GM13977 (cell line): ENCODE measurements at places on chromosomes 12 and 14.

DNA sequence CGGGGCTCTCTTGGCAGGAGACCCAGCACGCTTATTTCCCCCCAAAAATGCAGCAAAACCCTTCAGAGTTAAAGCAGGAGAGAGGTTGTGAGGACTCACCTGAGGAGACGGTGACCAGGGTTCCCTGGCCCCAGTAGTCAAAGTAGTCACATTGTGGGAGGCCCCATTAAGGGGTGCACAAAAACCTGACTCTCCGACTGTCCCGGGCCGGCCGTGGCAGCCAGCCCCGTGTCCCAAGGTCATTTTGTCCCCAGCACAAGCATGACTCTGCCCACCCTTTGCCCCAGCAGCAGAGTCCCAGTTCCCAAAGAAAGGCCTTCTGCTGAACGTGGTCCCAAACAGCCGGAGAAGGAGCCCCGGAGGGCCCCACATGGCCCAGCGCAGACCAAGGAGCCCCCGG, 337.7 kb downstream of the TMEM121 start:
- no peak for DNase-seq

DNA sequence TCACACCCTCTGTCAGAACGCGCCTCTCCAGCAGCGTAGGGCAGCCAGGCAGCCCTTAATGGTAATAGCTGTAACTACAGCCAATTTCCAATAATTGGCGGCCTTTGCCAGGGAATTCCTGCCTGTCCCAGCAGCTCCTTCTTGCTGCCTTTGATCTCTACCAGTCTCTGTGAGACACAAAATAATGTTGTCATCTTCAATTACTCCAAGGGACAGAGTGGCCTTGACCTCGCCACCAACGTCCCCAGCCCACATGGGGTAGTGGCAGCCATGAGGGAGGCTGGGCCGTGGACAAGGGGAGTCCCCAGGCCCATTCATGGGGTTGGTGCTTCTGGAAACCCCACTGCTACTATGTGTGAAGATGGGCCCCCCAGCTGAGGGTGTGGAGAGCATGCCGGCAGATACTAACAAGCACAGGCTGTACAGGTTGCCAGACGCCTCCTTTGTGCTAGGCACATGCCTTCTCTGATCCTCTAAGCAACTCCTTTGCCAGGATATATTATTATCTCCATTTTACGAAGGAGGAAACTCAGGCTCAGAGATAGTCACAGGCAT, 17.4 kb upstream of the CLMN start:
- no peak for DNase-seq

DNA sequence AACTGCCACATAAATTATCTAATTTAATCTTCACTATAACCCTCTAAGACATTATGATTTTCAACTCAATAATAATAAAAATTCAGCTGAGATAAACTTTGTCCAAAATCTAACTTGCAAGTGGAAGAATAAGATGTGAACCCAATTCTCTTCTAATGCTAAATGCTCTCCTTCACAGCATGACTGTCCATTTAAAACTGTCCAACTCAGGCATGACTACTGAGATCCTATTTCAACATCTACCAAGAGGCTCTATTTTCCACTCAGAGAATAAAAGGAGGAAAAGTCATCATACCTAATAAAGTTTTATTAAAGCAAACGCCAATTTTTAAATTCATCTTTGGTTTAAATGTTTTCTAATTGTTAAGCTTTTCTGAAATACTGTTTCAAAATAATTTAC, 183.6 kb downstream of the MED13L start:
- DNase-seq = no peak

DNA sequence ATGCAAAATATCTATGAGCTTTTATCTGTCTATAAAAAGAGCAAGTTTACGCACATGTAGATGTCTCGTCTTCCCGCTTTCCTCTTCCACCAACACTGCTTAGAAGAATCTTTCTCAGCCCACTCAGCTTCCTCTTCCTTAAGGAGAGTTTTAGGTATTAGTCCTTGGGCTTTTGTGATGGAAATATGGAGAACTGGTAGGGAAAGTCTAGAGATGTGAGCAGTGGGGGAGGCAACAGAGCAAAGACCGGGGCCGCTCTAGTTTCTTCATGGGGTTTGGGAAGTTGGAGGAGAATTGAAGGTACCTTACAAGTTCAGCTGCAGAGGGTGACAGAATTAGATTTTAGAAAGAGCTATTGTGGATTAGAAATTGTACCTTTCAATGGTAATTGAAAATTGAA, 56.3 kb upstream of the CPNE8 start:
- DNase-seq = no peak
